Thyroid gland (tissue), 4 donors: ENCODE measurements at places on chromosomes 2 and 18. TPM values are rescaled to one million over a fixed set of nuclear protein-coding genes. Genes with fewer than 3 reads are reported as not detected.

DNA sequence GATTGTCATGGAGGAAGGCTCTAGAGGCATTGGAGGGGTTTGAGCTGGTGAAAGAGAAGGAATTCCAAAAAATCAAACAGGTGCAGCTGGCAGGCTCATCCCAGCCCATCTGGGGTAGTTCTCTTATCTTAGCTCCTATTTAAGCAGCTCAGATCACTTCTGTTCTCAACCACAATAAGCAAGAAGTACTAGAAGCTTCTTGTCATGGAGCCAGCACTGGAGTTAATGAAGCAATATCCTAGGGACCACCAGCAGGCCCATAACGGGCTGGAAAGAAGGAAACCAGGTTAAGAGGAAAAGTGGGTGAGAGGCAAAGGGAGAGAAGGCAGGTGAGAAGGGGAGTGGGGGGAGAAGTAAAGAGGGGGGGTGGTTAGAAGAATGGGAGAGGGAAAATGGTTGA, 100.7 kb upstream of the ZFP36L2 start:
- H3K27ac ChIP-seq, result peak overlapping the region; percentile 5
- no peak overlapping the region for H3K4me3 ChIP-seq
- peaks cover 64% of the 10 kb centered on the region for H3K4me1 ChIP-seq
- DNase-seq, result no peak

GRCh38 chr2:176072951-176073904, 10.5 kb downstream of the EVX2 start:
- no peaks in the 10 kb centered on the region for H3K36me3 ChIP-seq
- no peak overlapping the region for H3K4me3 ChIP-seq
- no peak for DNase-seq

DNA sequence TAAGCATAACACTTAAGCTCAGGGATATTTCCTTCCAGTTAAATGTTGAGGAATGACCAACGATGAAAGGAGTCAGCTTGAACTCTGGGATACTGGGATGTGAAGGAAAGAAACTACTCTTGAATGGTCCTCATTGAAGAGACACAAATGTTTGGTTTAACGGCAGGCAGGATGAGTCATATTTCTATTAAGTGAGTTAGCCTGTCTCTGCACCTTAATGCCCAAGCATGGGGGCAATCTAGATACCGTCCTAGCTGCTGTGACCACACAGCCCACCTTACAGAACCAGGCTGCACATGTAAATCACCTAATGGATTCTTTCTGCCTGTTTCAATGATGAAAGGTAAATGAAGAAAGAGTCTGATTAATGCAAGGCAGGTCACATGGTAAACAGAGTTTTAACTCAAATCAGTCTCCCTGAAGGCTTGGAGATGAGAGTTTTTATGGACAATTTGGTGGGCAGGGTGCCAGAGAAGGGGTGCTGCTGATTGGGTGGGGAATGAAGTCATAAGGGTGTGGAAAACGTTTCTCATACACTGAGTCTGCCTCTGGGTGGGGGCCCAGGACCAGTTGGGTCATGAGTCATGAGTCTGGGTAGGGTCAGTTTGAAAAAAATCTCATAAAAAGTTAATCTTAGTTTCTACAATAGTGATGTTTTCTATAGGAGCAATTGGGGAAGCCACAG, 144.6 kb upstream of the MMADHC start:
- no peaks in the 10 kb centered on the region for H3K4me1 ChIP-seq
- no peak overlapping the region for H3K27ac ChIP-seq
- no peaks in the 10 kb centered on the region for H3K36me3 ChIP-seq

- H3K27me3 ChIP-seq, result peaks cover 63% of the 10 kb centered on the region
- peaks cover 5% of the 10 kb centered on the region for H3K4me1 ChIP-seq
- no peak overlapping the region for H3K27ac ChIP-seq
Measured at GRCh38 chr2:174343343-174343622, 8.5 kb downstream of the SP9 start.

GRCh38 chr2:138948070-138948539, 167.9 kb upstream of the NXPH2 start:
- no peaks in the 10 kb centered on the region for H3K36me3 ChIP-seq
- no peaks in the 10 kb centered on the region for H3K4me1 ChIP-seq
- no peak overlapping the region for H3K4me3 ChIP-seq
- DNase-seq, result no peak
- no peak overlapping the region for H3K27ac ChIP-seq

DNA sequence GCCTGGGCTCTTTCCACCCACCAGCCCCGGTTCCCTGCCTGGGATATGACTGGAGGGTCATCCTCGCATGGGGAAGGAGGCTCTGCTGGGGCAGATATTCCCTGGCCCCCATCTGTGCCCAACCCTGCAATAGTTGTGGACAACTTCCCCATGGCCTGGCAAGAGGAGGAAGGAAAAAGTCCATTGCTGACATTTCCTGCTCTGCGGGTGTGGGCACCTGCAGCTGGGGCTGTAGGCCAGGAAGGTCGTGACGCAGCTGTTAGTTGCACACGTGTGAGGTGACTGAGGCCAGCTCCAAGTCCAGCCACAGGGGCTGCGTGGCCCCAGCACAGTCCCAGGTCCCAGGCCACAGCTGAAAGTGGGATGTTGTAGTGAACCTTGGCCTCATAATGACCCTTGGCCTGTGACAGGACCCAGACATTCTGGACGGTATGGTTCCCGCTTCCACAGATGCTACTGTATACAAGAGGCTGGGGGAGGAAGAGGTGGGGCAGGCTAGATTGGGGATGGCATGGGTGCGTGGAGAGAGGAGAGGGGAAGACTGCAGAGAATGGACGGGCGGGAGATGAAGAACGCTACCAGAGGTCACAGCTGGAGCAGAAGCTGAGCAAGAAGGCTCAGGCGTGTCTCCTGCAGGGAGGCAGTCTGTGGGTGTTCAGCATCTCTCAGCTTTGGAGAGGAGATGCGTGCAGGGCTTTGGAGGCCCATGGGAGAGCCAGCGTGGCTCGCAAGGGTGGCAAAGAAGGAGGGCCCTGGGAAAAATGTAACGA, 22.1 kb downstream of the OTOF start:
- H3K4me3 ChIP-seq, result no peak overlapping the region
- H3K36me3 ChIP-seq, result no peaks in the 10 kb centered on the region
- peaks cover 22% of the 10 kb centered on the region for H3K4me1 ChIP-seq
- DNase-seq, result peak; percentile 20
- H3K27me3 ChIP-seq, result no peaks in the 10 kb centered on the region

DNA sequence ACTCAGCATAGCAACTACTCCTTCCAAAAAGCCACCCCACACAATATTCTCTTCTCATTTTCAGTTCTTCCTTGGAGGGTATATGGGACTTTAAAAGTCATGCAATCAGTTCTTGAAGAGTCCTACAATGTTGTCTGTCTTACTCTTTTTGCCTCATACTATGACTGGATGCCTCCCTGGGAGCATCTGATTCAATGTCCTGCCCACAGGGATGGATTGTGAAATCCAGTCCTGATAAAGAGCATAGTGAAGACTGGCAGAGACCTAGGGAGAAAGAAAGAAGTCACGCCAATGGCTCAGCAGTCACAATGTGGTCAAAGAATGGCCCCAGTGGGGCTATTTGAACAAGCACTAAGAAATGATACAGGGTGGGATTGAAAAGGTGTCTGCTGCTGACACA, 155.1 kb upstream of the SERPINE2 start:
- no peak for DNase-seq
- H3K4me1 ChIP-seq, result no peaks in the 10 kb centered on the region
- no peaks in the 10 kb centered on the region for H3K36me3 ChIP-seq
- H3K27ac ChIP-seq, result no peak overlapping the region
- H3K4me3 ChIP-seq, result no peak overlapping the region
- no peaks in the 10 kb centered on the region for H3K27me3 ChIP-seq

The AQP4 gene
- 18.9 TPM for total RNA-seq
